Transverse colon (tissue), 4 donors: ENCODE measurements at places on chromosomes 5 and 9. TPM values are rescaled to one million over a fixed set of nuclear protein-coding genes. Genes with fewer than 3 reads are reported as not detected.

- H3K36me3 ChIP-seq, result no peaks in the 10 kb centered on the region
- no peak for DNase-seq
- no peak overlapping the region for H3K27ac ChIP-seq
- H3K27me3 ChIP-seq, result no peaks in the 10 kb centered on the region
Measured at GRCh38 chr9:134195558-134195957, 31.2 kb upstream of the RNU6ATAC start.

DNA sequence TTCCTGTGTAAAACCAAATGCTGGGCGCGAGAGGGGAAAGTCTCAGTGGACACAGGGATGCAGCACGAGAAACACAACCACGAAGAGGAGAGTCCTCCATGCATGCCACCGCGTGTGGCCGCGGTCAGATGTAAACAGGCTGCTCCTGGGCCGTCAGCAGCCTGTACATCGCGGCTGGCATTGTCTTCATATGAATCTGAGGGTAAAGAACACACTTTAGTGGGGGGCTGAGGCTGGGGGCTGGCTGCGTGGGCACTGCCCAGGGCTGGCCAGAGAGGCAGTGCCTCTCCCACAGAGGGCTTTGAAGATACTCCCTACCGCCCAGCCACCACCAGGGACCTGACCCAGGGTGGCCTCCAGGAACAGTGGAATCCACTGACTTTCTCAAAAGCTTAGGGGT lies 106.2 kb downstream of the ENTREP1 start:
- DNase-seq, result no peak
- H3K36me3 ChIP-seq, result no peaks in the 10 kb centered on the region
- H3K4me1 ChIP-seq, result no peaks in the 10 kb centered on the region
- no peak overlapping the region for H3K4me3 ChIP-seq

EPB41L4A gene
- total RNA-seq, result 10.1 TPM

DNA sequence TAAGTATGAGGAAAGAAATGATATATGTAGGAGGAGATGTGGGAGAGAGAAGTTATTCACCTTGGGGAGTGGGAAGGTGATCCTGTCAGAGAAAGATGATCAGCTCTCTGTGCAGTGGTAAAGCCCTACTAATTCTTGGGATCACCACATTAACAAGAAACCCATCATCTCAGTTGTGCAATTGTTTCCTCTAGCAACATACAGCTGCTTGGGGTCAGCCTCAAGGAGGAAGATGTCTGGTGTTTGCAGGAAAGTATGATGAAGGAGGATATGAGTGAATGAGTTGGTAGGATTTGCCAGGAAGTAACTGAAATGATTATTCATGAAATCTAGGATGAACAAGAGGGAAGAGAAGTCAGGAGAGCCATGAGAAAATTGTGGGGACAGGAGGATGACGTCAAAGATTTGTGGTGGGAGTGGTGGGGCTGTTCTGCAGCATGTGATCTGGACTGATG lies 50.1 kb downstream of the TNFSF8 start:
- no peak overlapping the region for H3K27ac ChIP-seq
- no peak overlapping the region for H3K4me3 ChIP-seq
- H3K4me1 ChIP-seq, result no peaks in the 10 kb centered on the region

PCDHB12 gene
- 0.79 TPM for total RNA-seq

GRCh38 chr9:78590068-78590467 lies 293.1 kb downstream of the PSAT1 start:
- H3K4me1 ChIP-seq, result no peaks in the 10 kb centered on the region
- no peak for DNase-seq
- no peak overlapping the region for H3K27ac ChIP-seq
- H3K36me3 ChIP-seq, result no peaks in the 10 kb centered on the region

LOX gene
- total RNA-seq, result 24.3 TPM

DNA sequence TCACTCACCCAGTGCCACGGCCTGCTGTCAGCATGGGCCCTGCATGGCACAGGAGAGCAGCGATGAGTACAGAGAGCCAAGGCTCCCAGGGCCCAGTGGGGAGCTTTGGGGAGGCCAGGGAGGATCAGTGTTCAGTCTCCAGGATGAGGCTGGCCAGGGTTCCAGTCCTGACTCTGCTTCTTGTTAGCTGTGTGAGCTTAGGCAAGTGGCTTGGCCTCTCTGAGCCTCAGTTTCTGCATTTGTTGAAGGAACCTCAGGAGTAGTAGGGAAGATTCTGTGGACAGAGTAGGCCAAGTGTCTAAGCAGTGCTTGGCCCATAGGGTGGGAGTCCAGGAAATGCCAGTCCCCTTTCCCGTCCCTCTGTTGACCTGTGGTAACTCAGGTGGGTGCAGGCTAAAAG lies 39.5 kb downstream of the ERGIC1 start:
- H3K27me3 ChIP-seq, result no peaks in the 10 kb centered on the region
- H3K4me3 ChIP-seq, result no peak overlapping the region
- peak overlapping the region; percentile 88 for H3K27ac ChIP-seq
- peaks cover 43% of the 10 kb centered on the region for H3K4me1 ChIP-seq

DNA sequence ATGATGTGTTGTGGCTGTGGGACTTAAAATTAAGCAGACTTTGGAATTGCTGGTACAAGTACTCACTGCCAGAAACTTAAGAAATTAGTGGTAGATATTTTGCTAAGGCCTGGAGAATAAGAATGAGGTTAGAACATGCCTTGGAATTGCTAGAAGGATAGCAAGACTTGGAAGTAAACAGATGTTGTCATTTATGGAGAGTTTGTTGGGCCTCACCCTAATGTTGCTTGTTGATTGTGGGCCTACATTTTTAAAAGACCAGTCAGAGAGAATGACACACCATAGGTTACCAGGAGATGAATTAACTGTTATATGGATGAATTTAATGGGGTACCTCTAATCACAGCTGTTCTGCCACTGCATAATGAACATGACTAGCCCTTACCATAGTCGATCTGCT lies 120.1 kb upstream of the GAS1 start:
- no peaks in the 10 kb centered on the region for H3K36me3 ChIP-seq
- H3K4me3 ChIP-seq, result no peak overlapping the region
- H3K4me1 ChIP-seq, result no peaks in the 10 kb centered on the region
- no peak for DNase-seq

DNA sequence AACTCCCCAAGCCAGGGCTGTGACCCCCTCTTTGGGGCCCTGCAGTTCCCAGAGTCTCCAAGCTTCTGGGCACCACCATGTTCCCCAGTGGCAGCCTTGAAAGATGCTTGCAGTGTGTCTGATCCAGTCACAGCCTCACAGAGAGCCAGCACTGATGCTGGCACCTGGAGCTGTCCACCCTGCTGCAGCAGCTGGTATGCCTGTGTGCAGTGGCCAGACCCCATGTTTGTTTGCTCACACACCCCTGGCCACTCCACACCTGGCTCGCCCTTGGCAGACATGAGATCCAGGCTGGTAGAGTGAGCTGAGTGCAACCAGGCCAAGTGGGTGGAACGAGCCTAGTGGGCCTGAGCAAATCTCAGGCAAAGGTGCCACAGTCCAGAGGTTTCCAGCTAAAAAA lies 106.0 kb downstream of the C9orf50 start:
- H3K4me1 ChIP-seq, result no peaks in the 10 kb centered on the region
- H3K27ac ChIP-seq, result no peak overlapping the region
- no peaks in the 10 kb centered on the region for H3K27me3 ChIP-seq
- no peak for DNase-seq

DNA sequence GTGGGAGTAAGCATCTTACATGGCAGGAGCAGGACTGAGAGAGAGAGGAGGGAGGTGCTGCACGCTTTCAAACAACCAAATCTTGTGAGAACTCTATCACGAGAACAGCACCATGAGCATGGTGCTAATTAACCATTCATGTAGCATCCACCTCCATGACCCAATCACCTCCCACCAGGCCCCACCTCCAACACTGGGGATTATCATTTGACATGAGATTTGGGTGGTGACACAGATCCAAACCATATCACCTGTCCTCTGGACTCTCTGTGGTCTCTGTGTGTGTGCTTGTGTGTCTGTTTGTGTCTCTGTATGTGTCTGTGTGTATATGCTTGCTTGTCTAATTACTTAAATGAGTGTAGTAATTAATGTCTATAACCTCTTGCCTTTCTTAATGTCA lies 31.1 kb downstream of the SEC61B start:
- no peak overlapping the region for H3K4me3 ChIP-seq
- H3K36me3 ChIP-seq, result no peaks in the 10 kb centered on the region
- H3K27me3 ChIP-seq, result no peaks in the 10 kb centered on the region
- no peaks in the 10 kb centered on the region for H3K4me1 ChIP-seq

GRCh38 chr5:34564710-34565235 lies 91.4 kb upstream of the RAI14 start:
- no peaks in the 10 kb centered on the region for H3K36me3 ChIP-seq
- no peak for DNase-seq
- no peaks in the 10 kb centered on the region for H3K27me3 ChIP-seq
- no peaks in the 10 kb centered on the region for H3K4me1 ChIP-seq
- no peak overlapping the region for H3K4me3 ChIP-seq

GRCh38 chr5:15474143-15474719 lies 25.7 kb upstream of the FBXL7 start:
- H3K4me1 ChIP-seq, result no peaks in the 10 kb centered on the region
- no peak overlapping the region for H3K27ac ChIP-seq
- no peaks in the 10 kb centered on the region for H3K27me3 ChIP-seq
- no peak overlapping the region for H3K4me3 ChIP-seq
- no peaks in the 10 kb centered on the region for H3K36me3 ChIP-seq
- no peak for DNase-seq

STPG3 gene
- not detected for total RNA-seq

DNA sequence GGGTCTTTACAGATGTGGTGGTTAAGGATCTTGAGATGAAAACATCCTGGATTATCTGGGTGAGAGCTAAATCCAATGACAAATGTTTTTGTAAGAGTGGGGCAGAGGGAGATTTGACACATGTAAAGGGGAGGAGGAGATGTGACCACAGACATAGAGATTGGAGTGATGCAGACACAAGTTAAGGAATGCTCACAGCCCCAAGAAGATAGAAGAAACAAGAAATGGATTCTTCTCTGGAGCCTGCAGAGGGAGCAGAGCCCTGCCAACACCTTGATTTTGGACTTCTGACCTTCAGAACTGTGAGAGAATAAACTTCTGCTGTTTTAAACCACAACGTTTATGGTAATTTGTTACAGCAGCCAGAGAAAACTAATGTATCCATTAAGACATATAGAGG lies 21.7 kb downstream of the ITGA2 start:
- no peak overlapping the region for H3K27ac ChIP-seq
- H3K4me3 ChIP-seq, result no peak overlapping the region
- DNase-seq, result no peak
- no peaks in the 10 kb centered on the region for H3K36me3 ChIP-seq
- no peaks in the 10 kb centered on the region for H3K27me3 ChIP-seq

DNA sequence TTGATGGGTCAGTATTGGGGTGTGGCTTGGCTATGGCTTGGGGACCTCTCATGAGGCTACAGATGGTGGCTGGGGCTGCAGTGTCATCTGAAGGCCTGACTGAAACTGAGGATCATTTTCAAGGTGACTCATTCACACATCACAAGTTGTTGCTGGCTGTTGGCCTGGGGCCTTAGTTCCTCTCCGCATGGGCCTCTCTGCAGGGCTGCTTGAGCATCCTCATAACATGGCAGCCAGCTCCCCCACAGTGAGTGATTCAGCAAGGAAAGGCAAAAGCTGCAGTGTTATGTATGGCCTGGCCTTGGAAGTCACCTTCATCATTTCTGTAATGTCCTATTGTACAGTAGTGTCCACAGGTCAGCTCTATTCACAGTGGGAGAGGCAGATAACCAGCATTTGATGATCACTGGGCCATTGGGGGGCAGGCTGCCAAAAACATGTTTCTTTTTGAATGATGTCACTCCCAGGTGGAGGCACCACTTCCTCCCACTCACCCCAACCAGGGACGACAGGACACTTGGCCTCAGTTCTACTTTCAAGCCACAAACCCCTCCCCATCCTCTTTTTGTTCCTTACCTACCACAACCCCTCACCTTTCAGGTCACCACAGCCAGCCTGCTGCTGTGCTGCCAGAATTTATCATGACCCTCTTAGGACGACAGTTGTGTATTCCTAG lies 14.4 kb downstream of the FGD3 start:
- H3K27ac ChIP-seq, result peak overlapping the region; percentile 38
- H3K27me3 ChIP-seq, result no peaks in the 10 kb centered on the region
- H3K4me1 ChIP-seq, result no peaks in the 10 kb centered on the region

ZFP2 gene
- total RNA-seq, result not detected

GRCh38 chr5:57703721-57704120 lies 221.1 kb upstream of the ACTBL2 start:
- no peaks in the 10 kb centered on the region for H3K4me1 ChIP-seq
- no peak overlapping the region for H3K27ac ChIP-seq
- no peak for DNase-seq
- H3K36me3 ChIP-seq, result no peaks in the 10 kb centered on the region
- no peaks in the 10 kb centered on the region for H3K27me3 ChIP-seq
- H3K4me3 ChIP-seq, result no peak overlapping the region

RASGEF1C gene
- not detected for total RNA-seq

PIK3R1 gene
- total RNA-seq, result 222 TPM

DNA sequence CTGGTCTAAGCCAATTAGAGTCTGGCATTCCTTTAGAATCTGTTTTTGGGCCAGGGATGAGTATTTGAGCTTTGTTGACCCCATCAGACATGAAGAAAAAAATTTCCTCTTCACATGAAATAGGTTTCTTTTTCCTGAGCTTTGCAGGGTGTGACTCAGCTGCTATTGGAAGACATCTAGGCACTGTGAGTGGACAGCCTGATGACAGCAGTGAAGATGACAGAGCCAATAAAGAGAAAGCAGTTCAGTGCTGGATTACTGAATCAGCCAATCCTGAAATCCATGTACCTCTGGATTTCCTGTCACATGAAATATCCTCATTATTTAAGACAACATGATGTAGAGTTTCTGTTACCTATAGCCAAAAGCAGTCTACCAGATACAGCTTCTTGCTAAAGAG lies 51.3 kb upstream of the GRIA1 start:
- DNase-seq, result no peak
- H3K36me3 ChIP-seq, result no peaks in the 10 kb centered on the region
- H3K27me3 ChIP-seq, result no peaks in the 10 kb centered on the region
- H3K27ac ChIP-seq, result no peak overlapping the region

DNA sequence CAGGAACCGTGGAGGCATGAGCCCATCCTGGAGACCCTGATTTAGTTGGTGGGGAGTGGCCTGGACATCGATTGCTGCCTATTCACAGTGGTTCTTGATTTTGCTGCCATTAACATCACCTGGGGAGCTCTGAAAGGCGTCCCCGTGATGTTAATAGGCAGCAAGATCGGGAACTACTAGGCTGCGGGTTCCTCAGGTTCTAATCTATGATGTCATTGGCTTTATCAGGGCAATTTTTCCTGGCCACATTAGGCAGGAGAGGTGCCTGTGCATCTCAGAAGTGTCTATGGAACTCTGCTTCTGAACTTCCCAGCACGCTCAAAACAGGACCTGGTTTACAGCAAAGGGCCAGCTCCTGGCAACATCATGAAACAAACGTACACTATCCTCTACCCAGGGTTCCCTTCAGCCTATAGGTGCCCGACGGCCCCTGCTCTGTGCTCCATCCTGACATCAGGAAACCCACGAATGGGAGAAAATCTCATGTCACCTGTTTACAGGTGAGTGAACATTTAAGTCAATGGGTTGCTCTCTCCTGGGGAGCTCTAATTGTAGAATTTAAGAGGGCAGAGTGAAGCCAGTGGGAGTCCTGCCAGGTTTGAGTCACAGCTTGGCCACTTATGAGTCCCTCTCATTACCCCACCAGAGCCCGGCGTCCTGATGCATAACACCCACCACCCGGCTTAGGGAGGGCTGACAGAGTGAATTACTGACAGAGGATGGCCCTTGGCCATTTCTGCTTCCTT lies 49.4 kb downstream of the ROPN1L start:
- no peaks in the 10 kb centered on the region for H3K36me3 ChIP-seq
- no peak overlapping the region for H3K4me3 ChIP-seq
- H3K27ac ChIP-seq, result no peak overlapping the region
